Activated naive CD8-positive, alpha-beta T cell treated with anti-CD3 and anti-CD28 coated beads for 36 hours (primary cell): ENCODE measurements at places on chromosomes 11 and 22. TPM values are rescaled to one million over a fixed set of nuclear protein-coding genes. Genes with fewer than 3 reads are reported as not detected.

- DNase-seq, result no peak
- H3K4me1 ChIP-seq, result peaks cover 6% of the 10 kb centered on the region
- no peak overlapping the region for H3K4me3 ChIP-seq
- H3K27ac ChIP-seq, result no peak overlapping the region
- no peaks in the 10 kb centered on the region for H3K36me3 ChIP-seq
- peaks cover under 1% of the 10 kb centered on the region for H3K27me3 ChIP-seq
These were observed 19.4 kb downstream of the ELFN2 start for GRCh38 chr22:37407856-37408255.

GRCh38 chr11:129840236-129840635, 24.6 kb downstream of the TMEM45B start:
- peaks cover 2% of the 10 kb centered on the region for H3K36me3 ChIP-seq
- H3K4me3 ChIP-seq, result no peak overlapping the region
- H3K27ac ChIP-seq, result no peak overlapping the region
- DNase-seq, result no peak
- no peaks in the 10 kb centered on the region for H3K27me3 ChIP-seq

- H3K27ac ChIP-seq, result peak overlapping the region; percentile 62
- peaks cover 37% of the 10 kb centered on the region for H3K36me3 ChIP-seq
- no peak for DNase-seq
- H3K4me1 ChIP-seq, result peaks cover 46% of the 10 kb centered on the region
- H3K27me3 ChIP-seq, result no peaks in the 10 kb centered on the region
- H3K4me3 ChIP-seq, result no peak overlapping the region
These were observed 17.4 kb upstream of the TMPRSS6 start for GRCh38 chr22:37126882-37127281.

- H3K27me3 ChIP-seq, result no peaks in the 10 kb centered on the region
- peaks cover 25% of the 10 kb centered on the region for H3K4me1 ChIP-seq
- DNase-seq, result no peak
- peaks cover 9% of the 10 kb centered on the region for H3K36me3 ChIP-seq
These were observed 117.8 kb downstream of the FAM76B start for GRCh38 chr11:95671768-95672167.

CCDC15 gene
- total RNA-seq, result 4.5 TPM

OR51M1 gene
- total RNA-seq, result not detected

GRCh38 chr22:46251266-46251665, 1.2 kb upstream of the CDPF1 start:
- no peaks in the 10 kb centered on the region for H3K27me3 ChIP-seq
- H3K36me3 ChIP-seq, result peaks cover 18% of the 10 kb centered on the region
- no peak for DNase-seq
- H3K27ac ChIP-seq, result peak overlapping the region; percentile 81
- peaks cover 29% of the 10 kb centered on the region for H3K4me1 ChIP-seq
- peak overlapping the region; percentile 83 for H3K4me3 ChIP-seq

DNA sequence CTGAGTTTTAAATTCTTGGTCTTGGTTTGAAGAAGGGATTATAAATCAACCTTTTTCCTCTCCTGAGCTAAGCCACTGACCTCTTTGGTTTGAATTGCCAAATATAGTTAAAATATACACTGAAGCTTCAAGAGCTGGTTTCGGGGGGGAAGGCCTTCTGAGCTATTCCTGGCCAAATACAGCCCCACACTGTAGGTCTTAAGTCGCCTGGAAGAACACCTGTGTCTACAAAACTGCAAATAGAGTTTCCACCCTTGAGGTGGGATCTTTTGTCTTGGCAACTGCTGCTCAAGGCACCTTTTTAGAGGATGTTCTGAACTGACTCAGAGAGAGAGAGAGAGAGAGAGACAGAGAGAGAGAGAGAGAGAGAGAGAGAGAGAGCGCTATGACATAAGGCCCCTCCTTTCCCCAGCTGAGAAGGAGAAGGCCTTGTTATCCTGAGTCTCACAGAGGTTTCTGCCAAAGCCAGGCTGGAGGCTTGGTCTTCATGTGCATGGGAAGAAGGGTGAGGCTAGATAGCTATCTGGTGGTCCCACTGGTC, 5.5 kb downstream of the ADM start:
- H3K27ac ChIP-seq, result no peak overlapping the region
- peaks cover 63% of the 10 kb centered on the region for H3K27me3 ChIP-seq
- no peak for DNase-seq
- H3K36me3 ChIP-seq, result peaks cover 18% of the 10 kb centered on the region
- H3K4me1 ChIP-seq, result peaks cover 22% of the 10 kb centered on the region
- H3K4me3 ChIP-seq, result no peak overlapping the region

- no peaks in the 10 kb centered on the region for H3K36me3 ChIP-seq
- DNase-seq, result no peak
- H3K4me3 ChIP-seq, result no peak overlapping the region
- peaks cover 5% of the 10 kb centered on the region for H3K27me3 ChIP-seq
These were observed 17.7 kb upstream of the RASSF10 start for GRCh38 chr11:12991426-12991825.

ZP1 gene
- total RNA-seq, result not detected

CARD10 gene
- 0.06 TPM for total RNA-seq

GRCh38 chr11:121670805-121671282, 218.1 kb upstream of the SORL1-AS1 start:
- H3K27me3 ChIP-seq, result no peaks in the 10 kb centered on the region
- no peaks in the 10 kb centered on the region for H3K36me3 ChIP-seq
- H3K27ac ChIP-seq, result no peak overlapping the region
- H3K4me1 ChIP-seq, result no peaks in the 10 kb centered on the region
- no peak overlapping the region for H3K4me3 ChIP-seq

DNA sequence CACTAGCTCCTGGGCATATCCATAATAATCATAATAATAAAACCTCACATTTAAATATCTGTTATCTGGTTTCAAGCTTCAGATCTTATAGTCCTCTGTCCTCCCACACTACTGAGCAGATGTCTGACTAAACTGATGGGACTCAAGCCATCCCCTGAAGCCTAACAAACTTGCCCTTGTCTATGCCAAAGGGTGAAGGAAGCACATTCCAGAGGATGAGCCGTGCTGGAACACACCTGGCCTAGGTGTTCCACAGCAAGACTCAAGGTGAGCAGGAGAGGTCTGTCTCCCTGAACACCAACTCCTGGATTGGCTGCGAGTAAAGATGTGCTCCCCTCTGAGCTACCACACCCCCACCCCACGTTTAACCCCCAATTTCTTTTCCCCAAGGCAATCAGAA, 14.7 kb downstream of the SCUBE2 start:
- peaks cover 17% of the 10 kb centered on the region for H3K27me3 ChIP-seq
- H3K36me3 ChIP-seq, result no peaks in the 10 kb centered on the region
- no peak for DNase-seq
- H3K27ac ChIP-seq, result no peak overlapping the region
- no peak overlapping the region for H3K4me3 ChIP-seq

IL10RA gene
- total RNA-seq, result 39.6 TPM

DNA sequence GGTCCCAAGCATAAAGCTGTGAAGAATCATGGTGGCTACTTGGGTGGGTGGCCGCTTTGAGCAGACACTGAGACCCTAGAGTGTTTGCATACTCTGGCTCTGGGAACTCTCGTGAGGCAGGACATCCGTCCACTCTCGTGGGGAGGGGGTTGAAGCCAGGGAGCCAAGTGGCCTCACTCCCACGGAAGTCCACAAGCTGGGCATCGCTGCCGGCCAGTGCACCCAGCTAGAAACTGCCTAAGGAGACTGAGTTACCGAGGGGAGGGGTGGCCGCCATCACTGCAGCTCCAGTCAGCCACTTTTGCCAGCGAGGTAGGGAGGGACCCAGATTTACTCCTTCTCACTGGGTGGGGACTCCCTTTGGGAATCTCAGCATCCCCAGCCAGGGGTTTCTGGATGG, 20.5 kb downstream of the MRGPRX2 start:
- no peak overlapping the region for H3K27ac ChIP-seq
- H3K4me3 ChIP-seq, result no peak overlapping the region
- H3K36me3 ChIP-seq, result no peaks in the 10 kb centered on the region

GRCh38 chr11:116099541-116099940, 595.3 kb upstream of the CADM1 start:
- no peak overlapping the region for H3K4me3 ChIP-seq
- no peaks in the 10 kb centered on the region for H3K36me3 ChIP-seq
- no peaks in the 10 kb centered on the region for H3K4me1 ChIP-seq
- no peak overlapping the region for H3K27ac ChIP-seq
- H3K27me3 ChIP-seq, result no peaks in the 10 kb centered on the region

GRCh38 chr22:46001426-46002106, 24.6 kb upstream of the WNT7B start:
- DNase-seq, result no peak
- H3K27ac ChIP-seq, result no peak overlapping the region
- peaks cover 20% of the 10 kb centered on the region for H3K4me1 ChIP-seq
- no peaks in the 10 kb centered on the region for H3K36me3 ChIP-seq
- no peaks in the 10 kb centered on the region for H3K27me3 ChIP-seq

- no peaks in the 10 kb centered on the region for H3K4me1 ChIP-seq
- H3K27ac ChIP-seq, result no peak overlapping the region
- no peak for DNase-seq
- H3K4me3 ChIP-seq, result no peak overlapping the region
- H3K27me3 ChIP-seq, result no peaks in the 10 kb centered on the region
These were observed 45.9 kb downstream of the DSCAML1 start for GRCh38 chr11:117750916-117751662.

DNA sequence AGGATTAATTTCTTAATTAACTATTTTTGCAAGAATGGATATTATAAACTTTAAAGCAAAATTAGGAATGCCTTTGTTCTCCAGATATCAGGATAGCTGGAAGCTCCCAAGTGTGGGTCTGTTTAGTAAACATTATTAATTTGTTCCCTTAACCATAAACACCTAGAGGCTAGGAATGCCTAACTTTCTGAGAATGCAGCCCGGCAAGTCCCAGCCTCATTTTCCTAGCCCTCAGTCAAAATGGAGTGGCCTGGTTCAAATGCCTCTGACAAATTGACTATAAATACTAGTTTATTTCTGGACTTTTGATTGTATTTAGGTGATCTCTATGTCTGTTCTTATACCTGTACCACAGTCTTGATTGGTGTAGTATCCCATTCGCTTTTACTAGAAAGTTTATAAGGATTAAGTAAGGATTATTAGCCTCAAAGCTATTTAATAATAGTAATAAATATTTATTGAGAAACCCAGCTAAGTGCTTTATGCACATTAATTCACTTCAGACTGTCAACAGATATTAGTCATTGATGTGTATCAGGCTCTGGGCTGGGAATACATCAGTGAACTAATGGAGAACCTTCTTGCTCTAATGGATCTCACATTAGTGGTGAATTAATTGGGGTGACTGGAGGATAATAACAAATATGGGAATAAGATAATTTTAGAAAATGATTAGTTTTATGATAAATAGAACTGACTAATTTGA, 25.8 kb downstream of the PPME1 start:
- no peaks in the 10 kb centered on the region for H3K27me3 ChIP-seq
- no peak overlapping the region for H3K27ac ChIP-seq
- DNase-seq, result no peak
- H3K4me1 ChIP-seq, result no peaks in the 10 kb centered on the region
